ENCODE measurements at places on chromosomes 4 and X.

DNA sequence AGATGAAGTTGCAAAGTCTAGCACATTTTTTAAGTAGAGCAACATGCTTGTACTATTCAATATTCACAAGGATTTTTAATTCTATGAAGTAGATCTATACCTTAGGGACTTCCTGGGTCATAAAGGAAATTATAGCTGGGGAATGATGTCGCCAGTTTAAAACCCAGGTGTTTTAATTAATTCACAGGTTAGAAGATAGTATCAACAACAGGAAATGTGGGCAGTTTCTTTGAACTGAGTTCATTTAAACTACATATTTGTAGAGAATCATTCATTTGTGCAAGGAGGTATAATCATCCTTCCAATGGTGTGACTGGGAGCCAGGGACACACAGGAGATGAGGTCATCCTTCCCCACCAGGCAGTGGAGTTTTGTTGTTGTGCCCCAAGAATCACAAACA lies 181.3 kb upstream of the KLF3 start:
- no peak for DNase-seq

DNA sequence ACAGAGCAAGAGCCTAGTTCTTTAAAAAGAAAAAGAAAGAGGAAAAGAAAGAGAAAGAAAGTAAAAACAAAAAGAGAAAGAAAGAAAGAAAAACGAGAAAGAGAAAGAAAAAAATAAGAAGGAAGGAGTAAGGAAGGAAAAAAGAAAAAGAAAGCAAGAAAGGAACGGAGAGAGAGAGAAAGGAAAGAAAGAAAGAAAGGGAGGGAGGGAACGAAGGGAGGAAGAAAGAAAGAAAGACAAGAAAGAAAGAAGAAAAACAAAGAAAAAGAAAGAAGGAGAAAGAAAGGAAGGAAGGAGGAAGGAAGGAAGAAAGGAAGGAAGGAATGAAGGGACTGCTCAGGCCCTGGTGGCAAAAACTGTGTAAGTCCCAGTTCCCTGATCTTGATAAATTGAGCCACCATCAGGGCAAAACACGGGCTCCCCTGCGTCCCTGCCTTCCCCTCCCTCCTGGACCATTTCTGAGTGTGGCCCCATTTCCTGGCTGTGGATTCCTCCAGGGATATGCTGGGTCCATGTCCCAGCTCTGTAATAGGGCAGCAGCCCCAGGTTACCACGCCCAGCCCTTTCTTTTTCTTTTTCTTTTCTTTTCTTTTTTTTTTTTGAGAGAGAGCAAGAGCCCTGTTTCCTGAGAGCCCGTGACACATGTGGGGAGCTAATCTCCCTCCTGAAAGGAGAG lies 44.8 kb downstream of the SHOX start:
- DNase-seq = no peak

GRCh38 chr4:6029254-6029653 lies 11.0 kb upstream of the C4orf50 start:
- DNase-seq = no peak

GRCh38 chr4:89324671-89325070 lies 17.1 kb upstream of the GPRIN3 start:
- DNase-seq = no peak

GRCh38 chr4:26574563-26574962 lies 9.3 kb upstream of the TBC1D19 start:
- no peak for DNase-seq

GRCh38 chr4:123871341-123871740 lies 474.7 kb downstream of the SPRY1 start:
- DNase-seq = no peak
